ENCODE measurements at places on chromosomes 3 and 15. TPM values are rescaled to one million over a fixed set of nuclear protein-coding genes. Genes with fewer than 3 reads are reported as not detected.

The INSYN1 gene
- 2.6 TPM for total RNA-seq

The ZNF502 gene
- not detected for total RNA-seq

DNA sequence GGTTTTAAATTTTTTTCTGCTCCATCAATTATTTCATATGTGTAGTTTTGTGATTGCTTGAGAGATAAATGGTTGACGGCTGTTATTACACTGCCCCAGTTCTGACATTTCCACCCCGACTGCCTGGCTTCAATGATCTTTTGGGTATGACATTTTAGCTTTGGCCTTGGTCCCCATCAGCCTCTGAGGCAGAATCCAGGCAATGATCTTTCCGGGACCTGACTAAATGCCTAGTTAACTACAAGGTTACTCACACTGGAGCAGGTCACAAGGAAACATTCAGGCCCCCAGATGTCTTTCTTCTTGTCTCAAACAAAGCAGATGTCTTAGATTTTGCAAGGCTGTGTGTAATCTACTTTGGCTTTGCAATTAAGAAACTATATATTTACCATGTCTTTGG lies 61.1 kb upstream of the TMCO5A start:
- no peak for DNase-seq

The RAB8B gene
- total RNA-seq = 17.6 TPM

GRCh38 chr15:35691891-35692867 lies 146.2 kb upstream of the DPH6 start:
- DNase-seq = no peak

All from Panc1 (cell line).